ENCODE measurements at places on chromosomes 11 and 22.

GRCh38 chr11:64173616-64174355 is 7.9 kb upstream of the MACROD1 start:
- no peak for DNase-seq

- DNase-seq, result no peak
Observed at GRCh38 chr22:17794726-17795542, 20.7 kb upstream of the BID start.

DNA sequence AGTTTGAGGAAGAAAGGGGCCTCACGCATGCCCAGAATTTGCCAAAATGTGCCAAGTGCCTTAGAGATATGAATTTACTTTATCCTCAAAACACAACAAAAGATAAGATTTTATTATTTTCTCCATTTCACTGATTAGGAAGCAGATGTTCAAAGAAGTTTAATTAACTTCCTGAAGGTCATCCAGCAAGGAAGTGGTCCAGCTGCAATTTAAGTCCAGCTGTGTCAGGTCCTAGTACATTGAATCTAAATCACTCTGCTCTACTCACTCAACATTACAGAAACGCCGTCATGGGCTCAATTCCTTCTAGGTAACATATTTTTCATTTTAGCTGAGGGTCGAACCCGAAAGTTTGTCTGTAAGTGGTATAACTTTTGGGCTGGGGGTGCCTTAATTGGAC is 115.4 kb downstream of the CCDC34 start:
- DNase-seq, result no peak

DNA sequence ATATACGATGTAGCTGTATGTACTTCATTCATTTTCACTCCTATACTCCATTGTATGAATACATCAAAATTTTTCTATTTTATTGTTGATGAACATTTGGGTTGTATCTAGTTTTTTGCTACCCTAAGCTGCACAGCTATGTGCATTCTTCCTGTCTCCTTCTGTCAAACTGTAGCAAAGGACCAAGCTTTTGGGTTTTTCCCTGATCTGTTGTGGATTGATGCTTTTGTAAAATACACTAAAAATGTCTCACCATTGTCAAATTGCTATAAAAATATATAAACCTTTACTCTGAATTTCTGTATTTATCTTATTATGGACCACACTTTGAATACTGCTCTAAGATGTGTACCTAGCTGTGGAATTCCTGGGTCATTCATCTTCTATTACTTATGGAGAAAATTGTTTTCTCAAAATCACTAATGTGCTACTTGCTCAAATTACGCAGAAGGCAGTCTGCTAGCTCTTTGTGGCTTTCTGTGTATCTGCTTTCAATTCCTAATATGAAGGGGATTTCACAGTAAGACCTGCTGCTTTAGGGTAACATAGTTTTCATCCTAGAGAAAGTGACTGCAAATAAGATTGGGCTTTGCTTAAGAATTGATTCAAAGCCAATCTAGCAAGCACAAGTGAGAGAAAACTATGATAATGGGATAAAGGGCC is 123.4 kb downstream of the CYP2R1 start:
- DNase-seq, result no peak

- DNase-seq, result no peak
Observed at GRCh38 chr11:113396690-113397089, 9.1 kb downstream of the ANKK1 start.

DNA sequence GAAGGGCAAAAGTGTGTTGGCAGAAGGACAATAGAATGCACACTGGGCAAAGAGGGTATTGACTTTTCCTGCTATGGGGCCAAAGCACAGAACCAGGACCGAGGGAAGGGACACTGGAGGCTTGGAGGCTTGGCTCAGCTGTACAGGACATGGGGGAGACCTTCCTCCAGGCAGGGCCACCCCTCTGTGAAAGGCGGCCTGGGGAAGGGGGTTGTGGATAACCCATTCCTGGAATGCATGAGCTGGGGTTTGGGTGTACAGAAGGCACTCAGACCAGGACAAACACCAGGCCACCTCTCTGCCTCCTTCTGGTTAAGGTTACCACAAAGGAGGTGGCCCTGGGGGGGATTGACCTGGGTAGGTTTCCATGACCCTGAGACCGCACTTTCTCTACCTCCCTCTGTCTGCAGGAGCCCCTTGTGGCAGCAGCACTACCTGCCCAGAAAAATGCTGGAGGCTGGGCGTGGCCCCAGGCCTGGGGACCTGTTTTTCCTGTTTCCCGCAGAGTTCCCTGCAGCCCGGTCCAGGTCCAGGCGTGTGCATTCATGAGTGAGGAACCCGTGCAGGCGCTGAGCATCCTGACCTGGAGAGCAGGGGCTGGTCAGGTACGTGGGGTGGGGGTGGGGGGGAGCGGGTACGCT is 9.6 kb downstream of the P2RY2 start:
- DNase-seq, result no peak

GRCh38 chr22:27768027-27768653 is 33.4 kb downstream of the MN1 start:
- no peak for DNase-seq

DNA sequence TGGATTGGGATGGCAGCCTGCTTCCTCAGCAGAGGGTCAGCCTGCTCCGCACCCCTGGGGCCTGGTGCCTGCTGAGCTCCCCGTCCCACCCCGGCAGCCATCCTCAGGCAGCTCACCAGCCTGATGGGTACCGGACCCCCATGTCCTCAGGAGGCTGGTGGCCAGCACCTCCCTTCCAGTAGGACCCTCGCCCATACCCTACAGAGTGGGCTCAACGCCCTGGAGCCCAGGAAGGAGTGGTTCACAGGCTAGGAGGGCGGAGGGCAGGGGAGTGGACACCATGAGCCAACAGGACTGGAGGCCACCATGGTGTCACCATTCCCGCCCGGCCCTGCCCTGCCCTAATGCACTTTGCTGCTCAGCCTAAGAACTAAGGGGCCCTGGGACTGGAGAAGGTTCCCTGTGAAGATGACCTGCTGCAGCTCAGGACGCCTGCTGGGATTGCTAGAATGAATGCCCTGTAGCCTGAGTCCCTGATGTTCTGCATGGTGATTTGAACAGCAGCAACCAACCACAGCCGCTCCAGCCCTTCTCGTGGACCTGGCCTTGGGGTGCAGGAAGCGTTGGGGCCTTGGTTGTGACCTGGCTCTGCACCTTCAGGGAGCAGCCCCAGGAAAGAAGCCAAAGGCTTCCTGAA is 1080.8 kb downstream of the BRD1 start:
- DNase-seq, result no peak

DNA sequence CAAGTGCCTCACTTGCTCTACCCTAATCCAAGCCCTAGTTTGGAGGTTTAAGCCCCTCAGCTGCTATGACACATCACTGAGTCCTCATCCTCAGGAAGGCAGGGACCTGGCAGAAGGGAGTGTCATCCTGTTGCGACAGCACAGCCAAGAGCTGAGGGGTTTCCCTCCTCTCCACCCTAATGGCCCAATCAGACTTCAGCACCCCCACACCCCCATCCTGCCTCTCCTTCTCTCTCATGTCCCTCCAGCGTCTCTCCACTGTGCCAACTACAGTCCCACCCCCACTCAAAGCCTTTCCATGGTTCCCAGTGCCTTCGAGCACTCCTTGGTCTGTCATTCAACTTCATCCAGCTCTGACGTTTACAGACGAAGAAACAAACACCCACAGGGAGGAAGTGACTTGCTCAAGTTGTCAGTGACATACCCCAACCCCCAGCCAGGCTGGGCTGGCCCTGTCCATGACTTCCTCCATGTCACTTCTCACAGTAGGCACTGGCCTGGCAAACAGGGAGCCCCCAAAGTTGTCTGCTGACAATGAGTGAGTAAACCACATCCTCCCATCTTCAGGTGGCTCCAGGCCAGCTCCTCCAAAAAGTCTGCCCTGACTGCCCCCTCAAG is 15.6 kb downstream of the ARAP1 start:
- DNase-seq, result peak; percentile 28

DNA sequence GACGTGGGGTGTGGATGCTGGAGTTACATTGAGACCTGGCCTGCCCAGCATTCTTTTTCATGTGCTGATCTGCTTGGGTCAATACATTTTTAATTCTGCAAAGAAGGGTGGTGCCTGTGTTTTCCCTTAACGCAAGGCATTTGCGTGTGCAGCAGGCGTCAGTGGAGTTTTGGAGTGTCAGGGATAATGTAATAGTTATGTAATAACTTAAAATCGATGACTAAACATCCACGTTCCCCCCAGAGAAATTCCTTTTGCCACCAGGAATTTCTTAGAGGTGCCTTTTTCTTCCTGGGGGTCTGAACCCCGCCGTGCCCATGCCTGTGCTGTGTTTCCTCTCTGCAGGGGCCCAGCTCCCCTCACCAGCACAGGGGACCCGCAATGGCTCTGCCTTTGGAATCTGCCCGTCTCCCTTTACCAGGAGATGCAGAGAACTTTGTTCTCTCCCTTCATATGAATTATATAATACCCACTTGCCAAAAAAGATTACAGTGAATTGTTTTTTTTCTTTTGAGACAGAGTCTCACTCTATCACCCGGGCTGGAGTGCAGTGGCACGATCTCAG is 62.6 kb downstream of the TBC1D22A start:
- no peak for DNase-seq
